ENCODE measurements at places on chromosomes 2 and 18. TPM values are rescaled to one million over a fixed set of nuclear protein-coding genes. Genes with fewer than 3 reads are reported as not detected.
A peak's percentile ranks its signal among the peaks of the same experiment; 100 is the strongest.

DNAH7 gene
- total RNA-seq, result under 0.01 TPM

CRACDL gene
- total RNA-seq, result 1.4 TPM

CDH2 gene
- total RNA-seq, result 0.79 TPM

ACKR3 gene
- 22.0 TPM for total RNA-seq

TSPYL6 gene
- total RNA-seq, result not detected

ACSL3 gene
- 269 TPM for total RNA-seq

MFF gene
- 63.4 TPM for total RNA-seq

SPATA3 gene
- total RNA-seq, result not detected

SYT4 gene
- total RNA-seq, result not detected

MAP3K19 gene
- total RNA-seq, result not detected

GAD1 gene
- 1.3 TPM for total RNA-seq

GPR45 gene
- not detected for total RNA-seq

PLEK gene
- total RNA-seq, result under 0.01 TPM

GRB14 gene
- 1.8 TPM for total RNA-seq

DNA sequence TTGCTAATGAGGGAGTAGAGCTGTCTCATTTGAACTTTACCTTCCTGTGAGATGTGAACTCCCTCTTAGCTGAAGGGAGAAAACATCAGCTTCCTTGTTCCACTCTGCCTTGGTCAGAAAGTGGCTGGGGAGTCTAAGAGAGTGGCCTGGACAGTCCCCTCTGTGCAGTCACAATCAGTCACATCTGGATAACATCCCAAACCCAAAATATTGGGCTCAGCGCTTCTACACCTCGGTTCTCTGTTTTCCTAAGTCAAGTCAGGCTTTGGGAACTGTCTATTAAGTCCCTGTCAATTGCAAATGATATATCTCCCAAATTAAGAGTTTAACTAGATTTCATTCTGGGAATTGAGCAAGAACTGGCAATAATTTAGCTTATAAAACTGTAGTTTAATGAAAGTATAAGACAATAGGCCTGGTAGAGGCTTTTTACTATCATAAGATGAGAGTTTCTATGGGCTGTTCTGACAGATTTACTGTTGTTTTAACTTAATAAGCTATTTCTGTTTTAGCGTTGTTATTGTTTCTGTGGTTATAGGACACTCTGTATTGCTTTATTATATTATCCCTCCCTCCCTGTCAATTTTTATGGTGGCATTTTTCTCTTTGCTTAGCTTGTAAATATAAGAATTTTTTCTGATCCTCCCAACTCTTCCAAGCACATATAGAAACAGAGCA lies 135.1 kb upstream of the LHCGR start:
- no peak for DNase-seq

DNA sequence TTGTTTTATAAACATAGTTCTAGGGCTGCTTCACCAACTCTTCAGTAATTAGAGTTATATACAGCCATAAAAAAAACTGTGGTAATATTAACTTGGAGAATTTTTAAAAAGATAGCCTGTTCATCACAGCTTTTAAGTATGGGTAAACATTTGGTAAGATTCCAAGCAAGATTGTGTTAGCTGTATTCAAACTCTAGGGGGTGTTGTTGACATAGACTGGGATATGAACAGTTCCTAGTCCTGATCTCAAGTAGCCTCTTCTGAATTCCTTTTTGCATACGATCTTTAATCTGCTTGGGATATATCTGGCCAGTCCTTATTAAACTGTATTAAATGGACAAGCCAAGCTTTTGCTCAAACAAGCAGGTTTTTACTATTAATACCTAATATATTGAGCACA lies 13.4 kb downstream of the NOP58 start:
- DNase-seq, result peak; percentile 59

DNA sequence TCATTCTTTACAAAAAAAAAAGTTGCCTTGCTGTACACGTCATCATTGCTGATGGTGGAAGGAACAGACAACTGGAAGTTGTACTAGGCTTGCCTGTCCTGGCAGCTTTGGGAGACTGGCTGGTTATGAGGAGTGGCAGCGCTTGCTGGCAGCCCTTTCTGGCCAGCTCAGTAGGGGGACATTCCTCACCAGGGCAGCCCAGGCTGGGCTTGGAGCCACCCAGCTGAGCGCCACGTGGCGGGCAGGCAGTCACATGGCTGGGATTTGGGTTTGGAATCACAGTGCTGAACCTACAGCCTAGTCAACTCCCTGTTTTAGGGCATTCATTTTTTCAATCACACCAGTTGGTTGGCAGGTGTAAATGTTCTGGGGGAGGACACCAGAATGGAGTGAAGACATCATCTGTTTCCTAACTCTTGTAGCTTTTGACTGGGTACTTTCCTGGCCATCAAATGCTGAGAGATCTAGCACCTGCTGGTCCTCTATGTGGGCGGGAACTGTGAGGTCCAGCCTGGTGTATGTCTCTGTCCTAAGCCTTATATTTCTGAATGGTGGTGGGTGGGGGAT lies 139.3 kb downstream of the SETBP1 start:
- DNase-seq, result no peak

GRCh38 chr2:239951129-239951734 lies 73.9 kb downstream of the NDUFA10 start:
- no peak for DNase-seq

DNA sequence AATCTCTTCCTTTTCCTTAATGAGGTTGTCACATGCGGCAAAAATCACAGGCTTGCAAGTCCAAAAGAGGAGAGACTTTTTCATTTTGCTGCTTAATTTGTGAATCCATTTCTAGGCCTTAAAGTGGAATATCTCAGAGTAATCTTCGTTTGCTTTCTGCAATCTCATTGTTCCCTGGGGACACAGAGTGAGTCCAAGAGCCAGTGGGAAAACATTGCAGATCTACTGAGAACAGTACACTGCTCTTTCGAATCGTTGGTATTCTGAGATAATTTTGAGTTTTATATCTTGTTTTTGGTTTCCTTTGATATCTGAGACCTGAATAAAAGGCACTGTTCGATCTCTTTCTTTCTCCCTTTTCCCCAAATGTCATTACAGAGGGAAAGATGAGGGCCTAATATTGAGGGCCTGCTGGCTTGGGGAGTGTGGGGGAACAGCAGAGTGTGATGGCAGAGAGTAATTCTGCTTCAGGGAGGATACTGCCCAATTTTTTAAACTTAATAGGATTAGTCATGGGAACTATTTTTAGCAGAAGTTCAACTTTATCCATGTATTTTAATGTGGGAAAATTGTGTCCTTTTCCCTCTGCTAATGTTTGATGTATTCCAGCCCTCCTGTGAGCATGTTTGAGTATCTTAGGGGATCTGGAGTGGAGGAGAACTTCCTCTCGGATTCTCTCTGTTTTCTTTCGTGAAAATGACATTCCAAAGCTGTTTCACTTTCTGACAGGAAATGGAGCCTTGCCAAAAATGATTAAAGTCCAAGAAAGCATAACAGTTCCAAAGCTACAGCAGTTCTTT lies 418.2 kb upstream of the ZEB2 start:
- peak; percentile 51 for DNase-seq

- DNase-seq, result peak; percentile 92
Observed at GRCh38 chr2:149648282-149649030, 60.9 kb upstream of the MMADHC start.

DNA sequence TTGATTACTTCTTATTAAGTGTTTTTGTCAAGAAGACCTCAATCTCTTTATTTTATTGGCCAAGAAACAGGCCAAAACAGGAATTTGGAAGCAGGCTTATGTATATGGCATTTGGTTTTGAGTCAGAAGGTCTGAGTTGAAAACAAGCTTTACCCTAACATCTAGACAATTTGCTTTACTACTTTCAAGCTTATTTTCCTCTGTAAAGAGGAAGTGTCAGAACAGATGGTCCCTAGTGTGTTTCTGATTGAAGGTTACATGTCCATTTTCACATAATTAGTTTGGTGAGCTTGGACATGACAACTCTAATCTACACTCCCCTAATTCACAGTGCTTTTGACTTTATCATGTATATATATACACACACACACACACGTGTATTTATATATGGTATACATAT lies 19.8 kb upstream of the MAP4K4 start:
- DNase-seq, result no peak

- DNase-seq, result peak; percentile 65
Observed at GRCh38 chr2:60998628-60999545, 18.6 kb upstream of the PEX13 start.

DNA sequence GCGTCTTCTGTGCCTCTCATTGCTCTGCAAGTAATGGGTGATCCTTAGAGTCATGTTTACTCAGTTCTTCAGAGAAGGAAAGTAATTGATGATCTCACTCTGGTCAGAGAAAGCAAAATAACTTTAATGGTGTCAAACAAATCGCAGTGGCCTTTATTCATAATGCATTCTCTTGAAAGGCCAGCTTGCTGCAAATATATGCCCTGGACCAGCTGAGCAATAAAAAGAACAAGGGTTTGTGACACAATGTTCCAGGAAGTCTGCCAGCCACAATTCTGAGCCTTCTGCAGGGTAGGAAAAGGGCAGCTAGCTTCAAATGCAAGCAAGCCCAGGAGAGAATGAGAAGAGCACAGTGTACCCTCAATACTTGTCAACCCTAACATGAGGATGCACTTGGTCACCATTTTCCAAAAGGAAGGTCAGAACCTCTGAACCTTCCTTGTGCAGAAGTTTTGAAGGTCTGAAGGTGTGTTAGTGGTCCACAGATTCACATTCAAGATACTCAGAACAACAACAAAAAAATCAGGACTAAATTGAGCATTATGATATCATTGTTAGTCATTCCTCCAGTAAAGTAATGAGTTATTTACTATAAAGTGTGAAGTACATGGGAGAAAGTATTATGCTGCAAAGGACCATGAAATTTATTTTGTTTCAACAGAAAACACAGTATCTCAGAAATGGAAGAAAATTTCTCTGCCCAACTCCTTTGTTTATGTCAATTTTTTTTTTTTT lies 355.6 kb downstream of the PAX3 start:
- DNase-seq, result peak; percentile 70

DNA sequence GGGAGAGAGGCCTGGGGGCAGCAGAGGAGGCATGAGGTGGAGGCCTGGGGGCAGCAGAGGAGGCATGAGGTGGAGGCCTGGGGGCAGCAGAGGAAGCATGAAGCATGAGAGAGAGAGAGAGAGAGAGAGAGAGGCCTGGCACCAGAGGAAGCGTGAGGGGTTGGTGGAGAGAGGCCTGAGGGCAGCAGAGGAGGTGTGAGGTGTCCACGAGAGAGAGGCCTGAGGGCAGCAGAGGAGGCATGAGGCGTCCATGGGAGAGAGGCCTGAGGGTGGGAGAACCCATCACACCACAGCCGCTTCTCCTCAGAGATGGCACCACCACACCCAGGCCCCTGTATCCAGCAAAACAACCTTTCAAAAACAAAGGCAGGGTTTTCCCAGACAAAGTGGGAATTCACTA lies 55.7 kb upstream of the KCNG2 start:
- no peak for DNase-seq

- DNase-seq, result no peak
Observed at GRCh38 chr2:33292063-33292462, 184.4 kb upstream of the RASGRP3 start.

GRCh38 chr2:72292433-72292832 lies 144.8 kb upstream of the CYP26B1 start:
- peak; percentile 9 for DNase-seq

- no peak for DNase-seq
Observed at GRCh38 chr2:109348671-109349502, 219.9 kb downstream of the SH3RF3 start.

- DNase-seq, result no peak
Observed at GRCh38 chr2:172833898-172834297, 98.3 kb downstream of the RAPGEF4 start.

GRCh38 chr2:168465594-168465993 lies 9.5 kb downstream of the CERS6 start:
- no peak for DNase-seq

DNA sequence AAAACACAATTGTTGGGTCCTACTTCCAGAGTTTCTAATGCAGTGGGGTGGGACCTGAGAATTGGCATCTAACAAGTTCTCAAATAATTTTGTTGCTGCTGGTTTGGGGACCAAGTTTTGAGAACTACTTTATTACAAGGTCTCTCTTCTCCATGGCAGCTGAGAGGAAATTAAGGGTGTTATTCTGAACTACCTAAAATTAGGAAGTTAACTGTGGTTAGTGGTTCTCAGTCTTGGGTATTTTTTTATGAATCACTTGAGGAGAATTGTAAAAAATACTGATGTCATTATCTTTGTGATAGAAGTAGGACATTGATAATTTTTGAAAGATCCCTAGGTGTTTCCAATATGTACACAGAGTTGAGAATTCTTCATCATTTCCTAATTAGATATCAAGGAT lies 210.2 kb downstream of the MC4R start:
- DNase-seq, result no peak

DNA sequence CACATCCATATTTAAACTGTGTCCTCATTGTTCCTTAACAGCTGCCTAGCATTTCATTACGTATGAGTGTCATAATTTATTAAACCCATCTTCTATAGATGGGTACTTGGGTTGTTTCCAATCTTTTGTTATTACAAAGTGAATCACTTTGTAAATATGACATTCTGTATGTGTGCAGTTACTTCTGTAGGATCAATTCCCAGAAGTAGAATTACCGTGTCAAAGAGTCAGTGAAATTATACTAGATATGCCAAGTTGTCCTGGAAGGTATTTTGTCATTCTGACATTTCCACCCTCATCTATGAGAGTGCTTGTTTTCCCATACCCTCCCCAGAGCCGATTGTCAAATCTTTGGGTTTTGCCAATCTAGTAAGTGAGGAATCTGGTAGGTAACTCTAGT lies 194.5 kb upstream of the APCDD1 start:
- DNase-seq, result peak; percentile 37

GRCh38 chr18:59446012-59446411 lies 86.9 kb upstream of the LMAN1 start:
- peak; percentile 39 for DNase-seq

- DNase-seq, result peak; percentile 60
Observed at GRCh38 chr2:8583400-8584173, 98.3 kb upstream of the ID2 start.

DNA sequence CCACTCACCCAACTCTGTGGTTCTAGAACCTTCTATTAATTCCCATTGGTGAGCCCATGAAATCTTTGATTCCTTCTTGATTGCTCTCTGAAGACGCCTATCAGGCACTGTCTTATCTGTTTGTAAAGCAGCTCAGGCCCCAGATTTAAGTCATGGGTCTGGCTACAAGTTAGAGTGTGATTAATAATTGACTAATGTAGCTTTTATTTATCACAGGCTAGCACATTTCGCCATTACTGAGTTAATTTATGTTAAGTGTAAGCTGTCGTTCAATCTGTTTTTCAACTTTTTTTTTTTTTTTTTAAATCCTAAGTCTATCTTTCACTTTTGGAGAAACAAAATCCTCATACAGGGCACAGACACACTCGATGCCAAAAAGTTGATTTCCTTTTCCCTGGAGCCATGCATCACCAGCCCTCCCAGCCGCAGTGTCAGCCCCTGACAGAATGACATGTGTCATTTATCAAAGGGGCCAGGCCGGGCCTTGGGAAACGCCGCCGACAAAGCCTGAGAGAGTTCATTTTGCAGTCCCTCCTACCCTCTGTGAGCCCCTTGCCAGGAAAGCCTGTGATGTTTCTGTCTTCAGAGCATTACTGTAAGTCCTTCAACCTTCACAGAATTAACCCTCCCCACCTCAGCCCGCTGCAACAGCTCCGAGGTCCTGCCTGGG lies 15.8 kb downstream of the TSHZ1 start:
- DNase-seq, result no peak

Measured in bronchial epithelial cell (primary cell).